ENCODE measurements at places on chromosomes 13 and 19.

- DNase-seq, result no peak
Measured at GRCh38 chr19:53772943-53773342, 51.2 kb downstream of the NLRP12 start.

GRCh38 chr13:27290715-27291114 lies 20.1 kb downstream of the RASL11A start:
- no peak for DNase-seq

DNA sequence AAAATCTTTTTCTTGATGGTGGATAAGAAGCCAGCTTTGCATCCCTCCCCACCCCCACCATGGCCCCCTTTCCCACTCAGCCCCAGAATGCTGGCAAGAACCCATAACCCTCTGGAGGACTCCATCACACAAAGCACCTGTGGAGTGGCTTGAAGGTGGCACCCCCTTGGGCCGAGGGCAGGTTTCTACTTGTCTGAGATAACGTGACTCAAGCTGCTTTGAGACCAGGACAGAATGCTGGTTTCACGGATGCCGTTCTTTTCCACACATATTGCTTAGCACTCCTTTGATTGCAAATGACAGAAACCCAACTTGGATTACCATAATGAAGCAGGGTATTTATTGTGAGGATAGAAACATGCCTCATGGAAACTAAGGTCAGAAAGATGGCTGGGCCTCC lies 82.2 kb downstream of the LACC1 start:
- DNase-seq, result no peak

DNA sequence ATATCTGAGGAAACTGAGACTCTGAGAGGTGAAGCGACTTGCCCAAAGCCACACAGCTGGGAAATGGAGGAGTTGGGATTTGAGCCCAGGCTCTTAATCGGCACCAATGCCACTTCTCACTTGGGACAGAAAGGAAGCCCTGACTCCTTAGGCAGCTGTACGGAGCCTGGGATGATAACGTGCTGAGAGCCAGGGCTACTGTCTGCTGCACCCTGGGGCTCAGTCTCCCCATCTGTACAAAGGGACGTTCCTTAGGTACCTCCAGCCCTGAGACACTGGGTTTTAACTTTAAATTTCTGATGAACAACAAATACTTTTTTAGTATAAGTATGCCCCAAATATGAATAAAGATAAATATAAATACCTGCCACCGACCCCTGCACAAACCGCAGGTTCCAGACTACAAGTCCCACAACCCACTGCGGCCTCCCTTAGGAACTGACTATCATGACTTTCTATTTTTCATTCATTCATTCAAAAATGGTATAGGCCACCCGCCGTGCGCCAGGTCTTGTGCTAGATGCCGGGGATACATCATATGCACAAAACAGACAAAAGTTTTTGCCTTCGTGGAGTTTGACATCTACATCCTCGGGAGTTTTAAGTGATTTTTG lies 776 bp upstream of the NCLN start:
- DNase-seq, result no peak

- DNase-seq, result no peak
Measured at GRCh38 chr13:45004096-45004495, 14.8 kb downstream of the GPALPP1 start.

GRCh38 chr19:50516964-50517703 lies 3.4 kb upstream of the ASPDH start:
- DNase-seq, result no peak

DNA sequence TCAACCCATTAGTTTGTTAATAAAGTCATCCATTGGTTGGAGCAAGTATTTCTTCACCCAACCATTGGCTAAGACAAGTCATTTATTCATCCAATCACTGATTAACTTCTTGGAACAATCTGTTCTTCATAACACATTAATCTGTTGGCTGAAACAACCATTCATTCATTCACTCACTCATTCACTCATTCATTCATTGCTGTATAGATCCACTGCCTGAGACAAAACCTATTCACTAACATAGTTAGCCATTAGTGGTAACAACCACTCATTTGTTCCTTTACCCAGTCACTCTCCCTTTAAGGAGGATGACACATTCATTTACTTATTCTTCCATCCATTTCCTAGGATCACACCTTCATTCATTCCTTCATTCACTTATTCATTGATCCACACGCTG lies 15.2 kb downstream of the EML2 start:
- no peak for DNase-seq

- DNase-seq, result peak; percentile 49
Measured at GRCh38 chr19:29381353-29382203, 144.2 kb upstream of the VSTM2B start.

- no peak for DNase-seq
Measured at GRCh38 chr13:108190897-108191296, 24.4 kb downstream of the LIG4 start.

- DNase-seq, result no peak
Measured at GRCh38 chr13:84951128-84951527, 848.1 kb downstream of the SLITRK6 start.

DNA sequence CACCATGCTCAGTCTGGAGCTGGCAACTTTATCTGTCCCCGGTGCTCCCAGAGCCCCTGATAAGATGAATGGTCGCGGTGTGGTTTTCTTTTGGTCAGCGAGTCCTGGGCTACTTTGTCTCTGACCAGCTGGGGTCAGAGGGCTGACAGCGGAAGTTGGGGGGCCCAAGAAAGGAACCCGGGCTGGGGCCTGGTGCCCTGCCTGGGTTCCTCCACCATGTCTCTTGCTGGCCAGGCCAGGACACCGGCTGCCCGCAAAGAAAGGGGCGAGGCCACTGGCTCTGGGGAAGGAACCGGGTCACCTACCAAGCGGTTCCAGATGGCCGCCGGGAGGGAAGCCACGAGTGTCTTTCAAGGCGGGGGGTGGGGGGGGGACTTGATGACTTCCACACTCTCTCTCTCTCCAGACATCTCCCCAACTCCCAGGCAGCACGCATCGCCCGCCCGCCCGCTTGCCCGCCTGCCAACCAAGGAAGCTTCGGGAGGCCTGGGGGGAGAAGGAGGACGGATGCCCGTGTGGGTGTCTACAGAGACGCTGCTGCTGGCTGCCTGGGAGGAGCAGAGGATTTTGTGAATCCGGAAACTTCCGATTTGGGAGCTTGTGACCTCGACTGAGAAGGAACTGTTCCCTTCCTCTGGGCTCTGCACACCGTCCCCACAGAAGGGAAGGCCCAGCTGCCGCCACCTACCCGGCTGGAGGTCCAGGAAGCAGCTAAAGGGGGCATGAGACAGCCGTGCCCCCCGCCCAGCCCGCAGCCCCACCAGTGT lies 1.1 kb downstream of the PIP5K1C start:
- DNase-seq, result no peak

DNA sequence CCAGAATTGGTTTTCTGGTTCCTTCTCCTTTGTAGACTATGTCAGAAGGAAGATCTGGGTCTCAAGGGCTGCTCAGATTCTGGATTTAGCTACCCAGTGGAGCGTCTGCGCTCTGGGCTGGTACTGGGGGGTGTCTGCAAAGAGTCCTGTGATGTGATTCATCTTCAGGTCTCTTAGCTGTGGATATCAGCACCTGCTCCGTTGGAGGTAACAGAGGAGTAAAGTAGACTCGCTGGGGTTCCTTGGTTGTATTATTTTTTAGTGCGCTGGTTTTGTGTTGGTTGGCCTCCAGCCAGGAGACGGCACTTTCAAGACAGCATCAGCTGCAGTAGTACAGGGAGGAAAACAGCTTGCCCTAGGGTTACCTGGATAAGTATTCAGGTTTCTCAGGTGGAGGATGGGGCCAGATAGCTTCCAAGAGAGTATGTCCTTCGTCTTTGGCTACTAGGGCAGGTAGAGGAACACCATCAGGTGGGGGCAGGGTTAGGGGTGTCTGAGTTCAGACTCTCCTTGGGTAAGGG lies 10.4 kb upstream of the KLK15 start:
- no peak for DNase-seq

DNA sequence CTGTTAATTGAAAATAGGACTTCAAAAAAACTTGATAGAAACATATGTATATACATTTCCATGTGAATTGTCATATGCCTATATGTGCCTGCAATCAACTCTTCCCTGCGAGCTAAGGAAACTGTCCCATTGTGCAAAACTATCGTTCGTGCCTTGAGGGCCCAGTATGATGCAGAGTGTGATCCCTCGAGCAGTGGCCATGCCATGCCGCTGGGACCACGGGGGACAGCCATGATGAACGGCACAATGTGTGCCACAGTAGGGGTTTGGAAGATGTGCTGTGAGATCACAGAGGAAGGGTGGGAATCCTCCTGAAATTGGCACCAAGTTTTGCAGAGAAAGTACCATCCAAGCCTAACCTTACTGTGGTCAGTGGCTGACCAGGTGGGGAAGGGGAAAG lies 118.1 kb upstream of the SOX1 start:
- no peak for DNase-seq
